ENCODE measurements at places on chromosomes 2 and 18.

DNA sequence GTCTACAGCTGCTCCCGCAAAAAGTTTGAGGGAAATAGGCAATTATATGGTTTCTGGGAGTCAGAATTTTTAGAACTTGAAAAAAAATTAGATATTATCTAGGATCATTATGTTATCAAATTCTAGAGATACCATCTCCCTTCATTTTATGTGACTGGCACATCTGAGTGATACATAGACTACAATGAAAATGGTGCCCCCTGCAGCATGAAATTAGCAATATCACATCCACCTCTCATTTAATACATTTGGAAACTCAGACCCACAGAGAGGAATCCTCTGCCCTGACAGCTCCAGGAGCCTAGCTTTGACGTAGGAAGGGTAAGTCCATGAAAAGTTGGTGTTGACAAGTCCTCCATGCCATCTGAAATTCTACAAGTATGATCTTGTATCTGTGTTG, 381.6 kb downstream of the SUCLG1 start:
- DNase-seq: peak; percentile 5

DNA sequence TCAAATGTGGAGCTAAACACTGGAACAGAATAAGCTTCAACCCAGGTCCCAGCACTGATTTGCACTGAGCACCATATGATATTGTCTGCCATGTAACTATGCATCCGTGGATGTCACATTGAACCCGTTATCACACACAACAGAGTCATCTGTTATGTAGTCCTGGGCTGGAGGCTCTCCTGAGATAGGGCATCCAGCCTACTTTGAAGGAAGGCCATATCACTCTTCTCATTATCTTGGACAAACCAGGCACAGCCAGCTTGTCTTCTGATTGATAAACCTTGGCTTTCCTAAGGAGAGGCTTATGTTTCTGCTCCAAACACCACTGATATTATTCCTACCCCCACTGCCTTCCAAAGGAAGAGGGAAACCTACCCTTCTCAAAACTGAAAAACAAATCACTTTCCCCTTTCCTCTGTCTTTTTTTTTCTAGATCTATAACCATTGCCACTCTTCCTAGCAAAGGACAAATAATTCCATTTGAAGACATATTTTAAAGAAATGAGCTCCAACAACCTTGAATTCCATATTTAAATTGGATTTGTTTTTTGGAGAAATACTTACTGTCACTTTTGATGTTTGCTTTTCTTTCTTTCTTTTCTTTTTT, 16.4 kb downstream of the RSAD2 start:
- DNase-seq: no peak

DNA sequence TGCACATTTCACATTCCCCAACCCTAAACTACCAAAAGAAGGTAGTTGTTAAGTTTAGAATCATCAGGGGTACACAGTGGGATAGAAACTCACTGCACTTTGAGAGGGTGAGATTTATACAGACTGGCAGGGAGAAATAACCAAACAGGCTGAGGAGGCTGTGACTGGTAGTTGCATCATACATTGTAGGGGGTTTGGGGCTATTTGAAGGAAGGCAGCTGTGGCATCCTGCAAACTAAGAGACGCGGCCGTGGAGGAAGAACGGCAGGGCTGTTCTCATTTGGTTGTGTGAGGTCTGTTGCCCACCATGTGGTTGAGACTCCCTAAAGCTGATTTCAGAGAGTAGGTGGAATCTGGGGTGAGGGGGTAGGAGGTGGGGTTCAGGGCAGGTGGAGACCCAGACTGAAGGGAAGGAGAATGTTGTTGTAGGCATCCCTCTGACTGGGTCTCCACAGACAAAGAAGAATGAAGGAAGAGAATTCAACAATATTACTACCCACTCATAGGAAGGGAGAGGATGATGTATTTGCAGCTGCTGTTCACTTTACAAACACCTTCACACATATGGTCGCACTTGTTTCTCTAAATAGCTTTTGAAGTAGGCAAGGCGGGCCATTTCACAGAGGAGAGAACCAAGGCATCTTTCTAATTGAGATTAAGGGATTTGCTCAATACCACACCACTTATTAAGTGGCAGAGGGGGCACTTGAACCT, 170.9 kb upstream of the SIX2 start:
- no peak for DNase-seq

DNA sequence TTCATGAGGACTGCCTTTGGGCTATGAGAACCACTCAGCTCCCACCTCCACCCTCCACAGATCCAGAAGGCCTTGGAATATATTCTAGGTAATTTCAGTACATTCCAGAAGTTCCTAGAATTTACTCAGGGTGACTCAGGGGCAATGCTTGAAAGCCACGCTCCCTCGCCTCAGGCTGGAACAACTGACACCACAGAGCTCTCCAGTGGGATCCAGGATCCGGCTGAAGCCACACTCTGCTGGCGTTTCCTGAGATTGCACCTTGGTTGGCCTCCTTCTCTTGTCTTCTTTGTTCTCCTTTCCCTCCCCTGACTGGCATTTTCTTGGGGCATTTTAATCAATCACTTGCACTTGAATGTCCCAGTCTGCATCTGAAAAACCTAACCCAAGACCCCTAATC, 92.6 kb upstream of the KCNE4 start:
- no peak for DNase-seq

All from stimulated activated naive CD8-positive, alpha-beta T cell treated with anti-CD3 and anti-CD28 coated beads, Interleukin-15, Interleukin-2, amounts not matched to agents 100 U/mL and 50 U/mL, for 24 hours (primary cell).